ENCODE measurements at places on chromosomes 6 and 20. TPM values are rescaled to one million over a fixed set of nuclear protein-coding genes. Genes with fewer than 3 reads are reported as not detected.

TCP11 gene
- polyA plus RNA-seq, result not detected

GRCh38 chr20:60591172-60591799 lies 633.1 kb downstream of the CDH26 start:
- DNase-seq, result no peak

DNA sequence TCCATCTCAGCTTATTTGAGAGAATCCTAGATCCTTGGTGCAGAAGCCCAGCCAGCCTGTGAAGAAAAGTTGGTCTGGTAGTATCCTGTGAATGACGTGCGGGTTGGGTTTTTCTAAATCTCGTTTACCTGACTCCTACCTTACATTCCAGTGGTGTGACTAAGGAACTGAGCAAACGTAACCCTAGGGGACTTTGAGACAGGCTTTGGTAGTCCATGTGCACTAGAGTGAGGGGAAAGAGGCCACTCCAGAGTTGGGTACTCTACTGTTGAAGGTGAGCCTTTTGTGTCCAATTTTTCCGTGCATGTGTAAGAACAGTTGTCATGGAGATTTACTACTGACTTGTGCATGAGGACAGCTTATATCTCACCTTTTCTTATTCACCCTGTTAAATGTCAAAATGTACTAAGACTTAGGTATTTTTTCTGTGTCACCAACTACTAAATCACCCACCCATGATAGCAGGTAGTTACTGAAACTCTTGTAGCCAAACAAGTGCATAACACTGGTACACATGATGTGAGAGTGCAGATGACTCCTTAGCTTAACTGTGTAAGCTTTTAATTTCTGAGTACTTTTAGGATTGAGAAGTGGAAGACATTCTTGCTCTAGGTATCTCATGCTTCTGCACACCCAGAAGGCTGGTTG lies 26.3 kb upstream of the PLCG1 start:
- no peak for DNase-seq

GRCh38 chr6:55528624-55529023 lies 50.4 kb downstream of the HMGCLL1 start:
- DNase-seq, result no peak

LINC00237 gene
- not detected for polyA plus RNA-seq

PKHD1 gene
- 0.22 TPM for polyA plus RNA-seq

FAM83C gene
- not detected for polyA plus RNA-seq

GRCh38 chr20:36498386-36499179 lies 42.7 kb upstream of the MYL9 start:
- DNase-seq, result no peak

DNA sequence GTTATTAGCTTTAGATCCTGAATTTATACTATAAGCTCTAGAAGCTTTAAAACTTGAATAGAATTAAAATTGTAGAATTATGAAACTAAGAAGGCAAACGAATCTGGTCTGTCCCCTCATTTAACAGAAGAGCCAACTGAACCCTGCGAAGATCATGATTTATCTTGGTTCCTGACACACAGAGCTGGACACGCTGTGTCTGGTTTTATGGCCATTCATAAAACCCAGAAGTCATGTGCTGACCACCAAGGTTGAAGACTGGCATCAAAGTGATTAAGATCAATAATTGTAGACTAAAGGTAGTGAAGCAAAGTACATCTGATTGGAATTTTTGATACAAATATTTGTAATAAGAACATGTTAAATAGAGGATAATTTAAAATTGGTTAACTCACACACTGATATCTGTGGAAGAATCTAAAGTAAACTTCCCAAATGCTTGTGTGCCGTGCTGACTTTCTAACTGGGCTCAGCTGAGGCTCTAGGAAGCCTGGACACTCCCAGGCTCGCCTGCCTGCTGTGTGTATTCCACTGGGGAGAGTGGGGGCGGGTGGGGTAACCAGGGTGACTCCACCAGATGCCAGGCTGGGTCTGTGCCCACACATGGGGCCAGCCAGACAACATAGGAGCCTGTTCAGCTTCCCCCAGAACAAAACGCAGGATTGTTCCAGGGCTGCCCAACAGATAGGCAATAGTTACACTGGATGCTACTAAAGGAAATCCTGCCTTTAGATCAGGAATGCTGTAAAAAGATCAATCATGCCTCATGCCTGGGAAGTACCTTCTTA lies 42.1 kb upstream of the SLC22A3 start:
- no peak for DNase-seq

GRCh38 chr6:75081921-75082320 lies 123.9 kb downstream of the COL12A1 start:
- DNase-seq, result no peak

BNIP5 gene
- polyA plus RNA-seq, result not detected

THEMIS gene
- polyA plus RNA-seq, result 0.07 TPM
